ENCODE measurements at places on chromosomes 6 and 20.

GRCh38 chr6:163416557-163417253 lies 2.2 kb downstream of the QKI start:
- DNase-seq, result peak; percentile 63

DNA sequence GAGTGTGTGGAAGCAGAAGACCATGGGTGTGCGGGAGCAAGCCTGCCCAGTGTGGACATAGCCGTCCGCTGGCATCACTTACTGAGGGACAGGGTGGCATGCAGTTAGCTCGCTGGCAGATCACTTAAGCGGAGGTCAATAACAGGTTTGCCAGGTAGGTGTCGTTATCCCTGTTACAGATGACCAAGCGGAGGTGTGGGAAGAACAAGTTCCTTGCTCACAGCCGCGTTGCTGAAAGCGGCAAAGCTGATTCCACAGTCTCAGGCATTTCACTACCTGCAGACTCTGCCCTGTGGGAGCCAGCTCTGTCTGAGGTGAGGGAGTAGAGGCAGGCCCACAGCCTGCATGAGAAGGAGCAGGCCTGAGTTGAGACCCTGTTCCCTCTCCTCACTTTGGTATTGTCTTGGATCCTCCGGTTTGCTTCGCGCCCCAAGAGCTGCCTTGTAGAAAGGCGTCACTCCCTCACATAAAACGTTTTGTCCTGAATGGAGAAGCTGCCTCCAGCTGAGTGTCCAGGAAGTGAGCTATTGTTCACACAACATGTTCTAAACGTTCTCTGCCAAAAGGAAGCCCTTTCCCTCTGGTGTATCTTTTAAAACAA lies 96.9 kb downstream of the TCP11 start:
- DNase-seq, result no peak

- no peak for DNase-seq
Measured at GRCh38 chr20:44073011-44073674, 113.8 kb downstream of the JPH2 start.

GRCh38 chr6:90086517-90086916 lies 192.2 kb downstream of the GJA10 start:
- no peak for DNase-seq

DNA sequence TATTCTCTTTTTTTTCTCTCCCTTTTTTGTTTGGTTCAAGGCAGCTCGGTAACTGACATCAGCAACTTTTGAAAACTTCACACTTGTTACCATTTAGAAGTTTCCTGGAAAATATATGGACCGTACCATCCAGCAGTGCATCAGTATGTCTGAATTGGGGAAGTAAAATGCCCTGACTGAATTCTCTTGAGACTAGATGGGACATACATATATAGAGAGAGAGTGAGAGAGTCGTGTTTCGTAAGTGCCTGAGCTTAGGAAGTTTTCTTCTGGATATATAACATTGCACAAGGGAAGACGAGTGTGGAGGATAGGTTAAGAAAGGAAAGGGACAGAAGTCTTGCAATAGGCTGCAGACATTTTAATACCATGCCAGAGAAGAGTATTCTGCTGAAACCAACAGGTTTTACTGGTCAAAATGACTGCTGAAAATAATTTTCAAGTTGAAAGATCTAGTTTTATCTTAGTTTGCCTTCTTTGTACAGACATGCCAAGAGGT lies 10.6 kb downstream of the HEY2 start:
- DNase-seq, result no peak

DNA sequence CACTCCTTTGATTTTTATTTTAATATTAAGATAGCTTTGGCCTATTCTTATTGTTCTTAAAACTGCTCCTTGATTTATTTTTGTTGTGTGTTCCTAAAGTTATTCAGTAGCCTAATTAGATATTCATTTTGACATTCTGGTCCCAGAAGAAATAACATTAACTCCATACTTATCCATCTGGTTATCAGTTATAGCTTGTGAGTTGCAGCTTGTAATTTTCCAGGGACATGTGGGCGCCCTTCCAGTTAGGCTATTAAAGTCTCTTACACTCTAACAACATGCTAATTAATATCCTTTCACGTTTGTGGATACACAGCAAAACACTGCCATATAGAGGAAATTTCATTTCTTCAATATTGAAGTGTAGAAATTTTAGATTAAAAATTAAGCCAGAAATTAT lies 987.5 kb downstream of the HACE1 start:
- peak; percentile 9 for DNase-seq

GRCh38 chr20:50635676-50636600 lies 55.4 kb downstream of the RIPOR3 start:
- peak; percentile 85 for DNase-seq

GRCh38 chr20:11687546-11688292 lies 230.0 kb upstream of the BTBD3 start:
- DNase-seq, result no peak

GRCh38 chr6:48397887-48398286 lies 286.9 kb upstream of the PTCHD4 start:
- no peak for DNase-seq

- DNase-seq, result no peak
Measured at GRCh38 chr20:32831982-32832381, 12.2 kb downstream of the MAPRE1 start.

GRCh38 chr6:110093981-110094380 lies 85.5 kb downstream of the WASF1 start:
- DNase-seq, result no peak

- no peak for DNase-seq
Measured at GRCh38 chr6:106104476-106104875, 18.3 kb downstream of the PRDM1 start.

GRCh38 chr6:33661106-33661838 lies 40.1 kb downstream of the ITPR3 start:
- DNase-seq, result no peak

DNA sequence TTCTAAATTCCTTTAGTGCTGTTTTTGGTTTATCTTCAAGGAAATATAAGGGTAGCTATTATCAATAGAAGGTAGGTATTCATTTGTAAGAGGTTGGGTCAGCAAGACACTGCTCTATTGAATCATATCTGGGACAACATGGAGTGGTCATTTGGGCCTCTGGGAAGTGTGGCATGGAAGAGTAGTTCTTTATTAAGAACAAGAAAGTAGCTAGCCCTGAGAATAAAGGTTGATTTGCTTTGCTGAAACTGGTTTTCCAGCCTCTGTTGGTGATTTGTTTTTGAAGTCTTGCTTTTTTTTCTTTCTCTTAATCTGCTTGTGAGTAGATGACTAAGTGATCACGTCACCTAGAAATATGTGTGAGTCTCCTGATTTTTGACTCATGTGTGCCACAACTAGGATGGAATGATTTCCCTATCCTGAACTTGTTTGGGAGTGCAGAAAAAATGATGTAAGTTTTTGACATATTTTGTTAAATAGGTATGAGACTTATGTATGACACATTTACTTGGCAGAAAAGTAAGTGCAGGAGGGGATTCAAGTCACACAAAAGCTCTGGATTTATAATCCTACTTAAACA lies 381.8 kb downstream of the CENPW start:
- DNase-seq, result no peak

DNA sequence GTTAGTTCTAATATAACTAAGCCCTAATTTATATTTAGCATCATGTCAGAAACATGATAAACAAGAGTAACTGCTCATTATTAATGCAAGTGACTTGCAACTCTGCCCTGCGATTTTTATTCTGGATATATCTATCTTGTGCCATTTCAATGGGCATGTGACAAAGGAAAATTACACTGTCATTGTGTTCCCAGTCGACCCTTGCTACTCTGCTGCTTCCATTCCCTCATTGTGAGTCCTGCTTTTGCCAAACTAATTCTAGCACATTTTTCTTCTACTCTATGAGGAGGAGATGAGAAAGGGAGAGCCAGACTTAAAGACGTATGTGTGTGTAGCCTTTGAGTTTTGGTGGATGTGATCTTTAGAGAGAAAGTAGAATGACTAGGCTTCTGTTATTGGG lies 275.9 kb downstream of the ARHGAP18 start:
- no peak for DNase-seq

GRCh38 chr6:149013586-149014344 lies 266.9 kb downstream of the UST start:
- no peak for DNase-seq

DNA sequence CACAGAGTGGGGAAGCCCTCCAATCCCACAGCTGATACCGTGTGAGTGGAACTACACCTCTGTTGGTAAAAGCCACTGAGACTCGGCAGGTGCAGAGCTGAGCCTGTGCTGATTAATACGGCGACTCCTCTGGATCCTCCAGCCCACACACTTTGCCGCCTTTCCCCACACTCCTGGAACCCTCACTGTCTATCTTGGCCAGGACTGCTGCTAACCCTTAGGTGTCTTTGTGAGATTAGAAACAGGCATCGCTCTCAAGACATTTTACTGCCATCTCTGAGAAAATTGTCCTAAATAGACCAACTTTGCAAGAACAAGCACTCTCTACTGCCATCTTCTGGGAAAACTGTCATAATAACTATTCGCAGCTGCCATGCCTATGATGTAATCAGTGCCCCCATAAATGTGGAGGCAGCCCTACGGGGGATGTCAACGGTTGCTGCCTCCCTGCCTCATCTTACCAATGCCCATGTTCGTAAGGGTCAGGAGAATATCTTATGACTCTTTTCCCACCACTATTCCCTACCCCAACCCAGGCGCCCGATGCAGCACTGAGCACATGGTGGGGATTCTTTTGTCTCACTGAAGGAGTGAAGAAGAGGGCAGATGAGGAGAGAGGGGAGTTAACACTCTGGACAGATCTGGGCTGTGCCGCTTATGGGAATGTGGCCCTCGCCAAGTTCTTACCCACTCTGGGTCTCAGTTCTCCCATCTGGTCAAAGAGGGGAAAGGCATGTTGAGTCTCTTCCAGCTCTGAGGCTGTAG lies 26.1 kb upstream of the KCNB1 start:
- DNase-seq, result peak; percentile 80

All from SK-N-DZ (cell line).